Stimulated activated CD4-positive, alpha-beta T cell treated with anti-CD3 and anti-CD28 coated beads, Interleukin-12 subunit alpha, Interleukin-12 subunit beta, amount 100 ng/mL, for 48 hours (primary cell): ENCODE measurements at places on chromosomes 3 and 15.

- DNase-seq: no peak
Observed at GRCh38 chr3:160811237-160811548, 55.2 kb downstream of the PPM1L start.

DNA sequence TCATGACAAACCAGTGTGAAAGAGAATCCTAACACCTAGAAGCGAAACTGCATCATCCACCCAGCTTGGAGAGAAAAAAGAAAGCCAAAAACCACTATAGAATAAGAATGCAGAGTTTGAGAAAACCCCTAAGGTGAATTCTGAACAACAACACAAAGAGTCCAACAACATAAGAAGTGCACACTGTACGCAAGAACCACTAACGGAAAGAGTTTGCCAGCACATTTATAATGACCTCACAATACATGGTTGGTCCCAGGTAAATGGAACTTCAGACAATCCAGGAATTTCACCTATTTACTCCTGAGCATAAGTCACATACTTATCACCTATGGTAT is 128.3 kb upstream of the BHLHE40 start:
- no peak for DNase-seq

- no peak for DNase-seq
Observed at GRCh38 chr15:40938536-40938870, 9.4 kb downstream of the DLL4 start.

- DNase-seq: no peak
Observed at GRCh38 chr3:196186651-196187573, 24.3 kb downstream of the ZDHHC19 start.

DNA sequence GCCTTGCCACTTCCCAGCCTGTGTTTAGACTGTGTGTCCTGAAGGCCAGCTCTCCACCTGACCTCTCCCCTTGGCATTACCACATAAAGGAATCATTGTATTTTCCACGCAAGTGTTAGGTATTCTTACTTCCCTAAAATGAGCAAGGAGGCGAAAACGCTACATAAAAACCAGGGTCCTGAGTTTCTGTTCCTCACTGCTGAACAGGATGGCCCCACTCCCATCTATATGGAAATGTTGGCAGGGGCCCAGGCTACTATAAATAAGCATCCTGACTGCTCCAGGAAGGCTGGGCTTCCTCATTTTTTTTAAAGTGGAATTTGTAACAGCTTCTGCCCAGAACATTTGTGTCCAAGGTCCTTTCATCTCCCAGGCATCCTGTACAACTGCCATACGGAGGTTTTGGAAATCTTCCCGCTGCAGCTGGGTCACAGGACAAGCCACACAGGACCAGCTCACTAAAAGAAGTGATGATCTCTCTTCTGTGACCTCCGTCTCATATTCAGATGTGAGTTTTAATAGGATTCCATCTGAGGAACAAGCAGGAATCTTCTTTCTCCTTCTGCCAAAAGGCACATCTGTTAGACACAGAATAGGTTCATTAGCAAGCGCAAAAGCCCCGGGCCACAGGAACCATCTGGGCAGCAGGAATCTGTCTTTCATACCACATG is 56.4 kb upstream of the LIMD1 start:
- DNase-seq: no peak
